Right renal cortex interstitium (tissue), 3 donors: ENCODE measurements at places on chromosomes 7 and 10. TPM values are rescaled to one million over a fixed set of nuclear protein-coding genes. Genes with fewer than 3 reads are reported as not detected.

CTNNA3 gene
- 4.0 TPM for polyA plus RNA-seq

CCDC146 gene
- 20.9 TPM for polyA plus RNA-seq

CCDC3 gene
- polyA plus RNA-seq = 10.0 TPM

LBX1 gene
- polyA plus RNA-seq = not detected
